NCI-H1417 treated with DMSO at 0.1 percent for 48 hours (cell line): ENCODE measurements at places on chromosomes 3 and 15.

DNA sequence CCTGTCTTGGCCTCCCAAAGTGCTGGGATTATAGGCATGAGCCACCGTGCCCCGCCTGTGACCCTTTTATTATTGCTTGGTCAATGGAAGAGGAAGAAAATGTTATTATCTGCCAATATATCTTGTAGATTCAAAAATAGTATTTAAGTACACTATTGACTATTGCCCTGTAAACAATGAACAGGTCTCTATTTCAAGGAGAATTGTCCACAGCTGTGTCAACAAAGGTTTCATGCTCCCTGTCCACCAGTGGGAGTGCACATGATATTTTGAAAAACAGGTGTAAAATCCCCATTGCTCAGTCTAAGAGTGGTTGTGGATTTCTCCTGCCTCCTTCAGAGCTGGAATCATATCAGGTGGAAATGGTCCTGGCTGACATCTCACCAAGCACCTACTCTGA lies 36.5 kb upstream of the IGF1R start:
- peak; percentile 73 for DNase-seq

- no peak for DNase-seq
Measured at GRCh38 chr3:133475245-133476010, 75.6 kb downstream of the BFSP2 start.

DNA sequence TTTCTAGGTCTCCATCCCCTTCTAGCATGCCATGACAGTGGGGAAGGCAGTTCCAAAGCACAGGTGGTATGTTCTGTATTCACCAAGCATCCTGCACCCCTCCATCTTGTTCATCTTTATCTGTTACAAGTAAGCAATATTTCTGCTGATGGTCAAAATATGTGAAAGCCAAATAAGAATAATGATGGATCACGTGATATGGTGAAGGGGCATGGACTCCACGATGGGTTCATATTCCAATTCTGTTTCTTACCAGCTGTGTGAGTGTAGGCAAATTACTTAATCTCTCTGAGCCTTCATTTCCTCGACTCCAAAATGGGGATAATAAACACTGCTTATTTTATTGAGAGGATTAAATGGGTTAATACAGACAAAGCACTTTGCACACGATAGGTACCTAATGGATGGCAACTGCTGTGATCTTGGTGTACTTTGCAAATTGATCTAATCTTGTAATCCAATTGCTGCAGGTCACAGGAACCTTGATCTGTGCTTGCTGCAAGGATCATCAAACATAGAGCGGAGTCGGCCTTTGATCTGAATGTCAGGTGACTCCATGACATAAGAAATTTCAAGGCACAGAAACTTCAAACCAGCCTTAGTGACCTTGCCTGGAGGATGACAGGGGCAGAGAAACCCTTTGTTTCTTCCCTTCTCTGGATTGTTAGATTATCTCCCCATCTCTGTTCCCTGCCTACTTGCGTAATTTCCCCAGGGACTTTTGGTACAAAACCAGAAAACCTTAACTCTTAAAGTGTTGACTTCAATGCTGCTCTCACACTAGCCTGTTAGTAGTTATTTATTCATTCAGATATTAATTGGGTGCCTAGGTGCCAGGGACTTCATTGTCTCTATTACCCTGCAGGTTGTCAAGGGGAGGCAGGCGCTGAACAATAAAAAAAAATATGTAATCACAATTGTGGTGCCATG lies 25.8 kb downstream of the SIAH2 start:
- DNase-seq = no peak

DNA sequence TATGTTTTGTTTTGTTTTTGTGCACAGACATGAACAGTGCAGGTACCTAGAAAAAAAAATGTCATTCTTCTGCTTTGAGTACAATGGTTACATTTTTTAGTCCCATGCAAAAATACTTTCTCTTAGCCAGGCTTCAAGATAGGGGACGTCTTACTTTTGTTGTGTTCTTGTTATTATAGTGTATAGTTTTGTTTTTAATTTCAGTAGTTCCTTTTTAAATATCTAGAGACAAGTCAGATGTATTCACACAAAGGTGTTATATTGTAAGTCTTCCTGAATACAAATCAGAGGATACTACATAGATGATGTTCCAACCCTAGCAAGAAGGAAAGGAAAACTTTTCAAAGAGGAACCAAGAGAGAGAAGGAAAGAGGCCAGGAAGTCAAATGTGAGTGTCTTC lies 28.8 kb upstream of the IGSF11 start:
- no peak for DNase-seq
